H7 (cell line): ENCODE measurements at places on chromosomes 7 and 10. TPM values are rescaled to one million over a fixed set of nuclear protein-coding genes. Genes with fewer than 3 reads are reported as not detected.

DNA sequence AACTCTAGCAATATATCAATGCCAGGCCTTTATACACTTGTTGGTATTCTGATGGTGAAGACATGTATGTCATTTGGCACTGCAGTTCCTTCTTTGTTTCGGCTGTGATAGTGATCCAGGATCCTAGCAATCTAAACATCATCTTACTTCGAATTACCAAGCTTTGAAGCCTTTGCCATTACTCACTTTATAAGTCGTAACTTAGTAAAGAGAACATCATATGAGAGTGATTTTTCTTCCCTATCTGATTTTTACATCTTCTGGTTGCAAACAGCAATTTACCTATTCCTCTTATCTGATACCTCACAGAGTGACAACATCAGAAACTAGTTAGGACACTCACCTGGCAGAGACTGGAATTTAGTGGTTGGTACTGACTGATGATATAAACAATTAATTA, 7.6 kb upstream of the BPGM start:
- DNase-seq: no peak

DNA sequence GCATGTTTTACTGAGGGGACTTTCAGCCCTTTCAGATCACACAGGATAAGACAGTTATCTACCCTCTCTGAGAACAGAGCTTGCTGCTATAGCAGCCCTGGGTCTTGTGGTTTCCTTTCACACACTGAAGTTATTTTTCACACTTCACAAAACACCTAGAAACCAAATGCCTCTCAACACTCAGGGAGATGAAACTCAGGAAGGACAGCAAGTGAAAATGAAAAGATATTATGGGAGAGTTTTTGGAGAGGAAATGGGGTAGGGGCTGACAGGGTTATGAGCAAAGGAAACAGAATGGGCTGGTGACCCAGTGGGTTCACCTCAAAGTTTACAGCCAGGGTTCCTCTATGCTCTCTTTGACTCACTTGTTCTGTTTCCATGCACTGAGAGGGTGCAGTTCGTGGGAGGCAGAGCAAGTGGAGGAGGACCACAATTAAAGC, 17.0 kb upstream of the GIMAP2 start:
- no peak for DNase-seq

MSS51 gene
- total RNA-seq: 1.7 and 2.2 TPM in 2 replicates

GRCh38 chr7:147510201-147510542, 1080.4 kb upstream of the C7orf33 start:
- DNase-seq: no peak
